ENCODE measurements at places on chromosomes 6 and 20.

DNA sequence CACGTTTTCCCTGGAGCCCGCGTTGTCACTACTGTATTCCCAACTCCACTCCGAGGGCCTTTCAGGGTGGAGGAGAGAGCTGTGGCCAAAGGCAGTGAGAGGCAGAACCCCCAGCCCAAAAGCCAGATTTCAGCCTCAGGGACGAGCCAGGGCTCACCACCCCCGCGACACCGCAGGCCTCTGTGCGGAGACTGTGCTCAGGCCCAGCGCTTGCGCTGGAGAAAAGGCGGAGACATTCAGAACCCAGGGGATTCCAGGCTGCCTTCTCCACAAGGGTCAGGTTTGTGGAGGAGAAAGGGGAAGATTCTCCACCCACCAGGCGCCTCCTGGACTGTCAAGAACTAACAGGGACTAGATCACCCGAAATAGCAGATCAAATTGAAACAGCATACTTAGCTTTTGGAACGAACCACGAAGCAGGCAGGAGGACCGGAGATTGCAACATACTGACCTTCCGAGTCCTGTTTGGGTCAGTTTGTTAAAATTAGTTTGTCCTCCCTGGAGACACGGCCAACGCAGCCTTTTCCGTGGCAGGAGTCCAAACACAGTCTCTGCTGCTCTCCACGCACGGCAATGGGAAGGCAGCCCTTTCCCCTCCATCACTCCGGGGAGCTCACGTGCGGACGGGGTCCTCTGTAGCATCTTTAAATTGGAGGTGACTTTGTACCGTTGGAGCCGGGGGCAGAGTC lies 14.4 kb downstream of the DLL1 start:
- DNase-seq, result peak; percentile 52

DNA sequence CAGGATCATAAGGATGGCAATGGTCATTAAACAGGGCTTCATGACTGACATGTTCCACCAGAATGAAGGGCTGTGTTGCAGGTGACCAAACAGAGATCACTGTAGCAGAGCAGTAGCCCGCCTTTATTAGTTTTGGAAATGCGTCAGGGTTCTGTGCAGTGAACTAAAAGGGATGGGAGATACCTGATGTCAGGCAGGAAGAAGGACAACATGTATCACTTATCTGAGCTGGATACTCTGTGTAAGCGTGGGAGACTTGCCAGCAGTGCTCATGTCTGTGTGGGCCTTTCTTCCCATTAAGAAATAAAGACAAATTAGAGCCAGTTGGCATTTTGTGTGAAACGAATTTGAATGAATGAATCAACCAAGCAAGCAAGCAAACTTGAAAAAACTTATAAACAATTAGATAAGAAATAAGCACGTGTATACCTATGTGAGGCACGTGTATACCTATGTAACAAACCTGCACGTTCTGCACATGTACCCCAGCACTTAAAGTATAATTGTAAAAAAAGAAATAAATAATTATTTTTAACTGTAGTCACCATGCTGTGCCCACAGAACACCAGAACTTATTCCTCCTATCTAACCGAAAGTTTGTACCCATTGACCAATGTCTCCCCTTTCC lies at the start of gene DEFB116:
Gene DEFB116 (minus strand): TSS at position 51 of the 628 bp plus-strand sequence. CDS start 0 bp downstream, at position 51.
- DNase-seq, result no peak

DNA sequence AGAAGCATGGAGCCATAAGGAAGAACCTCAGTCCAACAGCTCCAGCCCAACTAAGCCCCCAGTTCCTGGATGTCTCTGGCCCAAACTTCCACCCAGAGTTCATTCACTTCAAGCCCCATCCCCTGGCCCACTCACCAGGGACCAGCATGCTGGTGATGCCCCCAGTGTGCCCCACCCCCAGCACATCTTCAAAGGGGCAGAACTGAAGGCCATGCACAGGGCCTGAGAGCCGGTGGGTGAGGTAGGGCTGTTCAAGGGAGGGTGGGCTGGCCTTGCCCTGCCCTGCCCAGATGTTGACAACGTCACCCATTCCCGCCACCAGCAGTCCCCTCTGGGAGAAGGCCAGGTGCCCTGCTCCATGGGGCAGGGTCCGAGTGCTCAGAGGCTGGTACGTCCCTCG lies 3.6 kb downstream of the B3GALT4 start:
- DNase-seq, result no peak

DNA sequence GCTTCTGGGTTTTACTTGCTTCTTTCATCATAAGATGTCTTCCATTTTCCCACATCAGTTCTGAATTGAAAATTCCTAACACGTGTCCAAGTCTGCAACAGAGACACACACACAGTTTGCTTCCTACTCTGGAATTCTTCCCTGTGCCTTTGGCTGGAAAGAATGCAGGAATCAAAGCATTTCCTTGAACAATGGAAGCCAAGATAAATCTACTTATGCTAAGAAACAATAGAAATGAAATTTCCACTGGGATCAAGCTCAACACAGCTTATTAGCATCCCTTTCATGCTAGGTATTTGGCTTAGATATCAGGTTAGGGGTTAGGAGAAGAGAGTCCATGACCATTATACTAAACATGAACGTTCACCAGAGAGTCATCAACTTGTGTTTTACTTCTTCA lies 101.1 kb upstream of the SCAF8 start:
- no peak for DNase-seq

DNA sequence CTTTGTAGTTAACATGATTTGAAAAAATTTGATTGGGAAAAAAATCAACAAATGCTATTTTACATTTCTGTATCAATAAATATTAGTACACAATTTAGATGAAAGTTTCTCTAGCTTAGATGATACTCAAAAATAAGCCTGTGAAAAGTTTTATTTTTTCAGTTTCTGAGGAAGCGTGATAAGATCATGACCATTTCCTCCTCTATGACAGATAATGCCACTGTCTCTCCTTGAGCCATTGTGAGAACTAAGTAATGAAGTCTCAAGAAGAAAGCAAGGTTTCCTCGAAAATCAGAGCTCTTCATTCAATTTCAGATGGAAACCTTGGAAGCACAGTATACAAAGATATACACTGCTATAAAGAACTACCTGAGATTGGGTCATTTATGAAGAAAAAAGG lies 395.0 kb downstream of the HDGFL1 start:
- no peak for DNase-seq

GRCh38 chr6:71179249-71179885 lies 109.2 kb upstream of the OGFRL1 start:
- DNase-seq, result no peak

- DNase-seq, result peak; percentile 17
Observed at GRCh38 chr6:132131758-132132157, 180.6 kb upstream of the CCN2 start.

DNA sequence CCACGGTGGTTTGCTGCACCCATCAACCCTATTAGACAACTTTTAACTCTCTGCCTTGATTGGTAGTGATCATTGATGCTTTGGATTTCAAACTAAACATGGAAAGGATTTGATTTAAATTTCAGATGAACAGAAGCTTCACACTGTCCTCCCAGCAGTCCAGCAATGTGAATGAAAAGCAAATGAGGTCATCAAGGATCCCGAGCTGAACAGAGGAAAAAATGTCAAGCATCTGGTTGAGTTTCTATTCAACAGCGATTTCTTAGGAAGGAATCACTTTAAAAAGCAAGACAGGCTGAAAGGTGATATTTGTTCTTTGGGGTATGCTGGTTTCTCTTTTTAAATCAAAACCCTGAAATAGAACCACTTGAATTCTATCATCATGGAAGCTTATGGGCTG lies 10.6 kb upstream of the SAMD3 start:
- DNase-seq, result no peak

DNA sequence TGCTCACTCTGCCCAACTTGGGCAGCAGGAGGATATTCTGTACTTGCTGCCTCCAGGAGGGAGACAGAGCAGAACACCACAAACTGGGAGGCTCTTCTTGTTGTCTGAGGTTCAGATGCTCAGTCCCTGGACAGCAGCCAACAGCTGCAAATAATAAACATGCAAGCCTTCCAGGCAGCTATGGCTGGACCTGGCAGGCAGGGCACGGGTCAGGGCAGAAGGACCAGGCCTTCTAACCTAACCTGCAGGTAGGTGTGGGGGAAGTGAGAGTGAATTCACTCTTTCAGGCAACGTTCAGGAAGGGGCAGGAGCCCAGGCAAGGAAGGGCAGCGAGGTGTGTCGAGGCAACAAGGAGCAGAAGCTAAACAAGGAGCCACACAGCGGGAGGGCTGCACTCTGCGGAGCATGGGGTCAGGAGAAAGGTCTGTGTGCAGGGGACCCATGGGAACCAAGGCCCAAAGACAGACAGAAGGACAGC lies 31.5 kb downstream of the NINL start:
- DNase-seq, result no peak

DNA sequence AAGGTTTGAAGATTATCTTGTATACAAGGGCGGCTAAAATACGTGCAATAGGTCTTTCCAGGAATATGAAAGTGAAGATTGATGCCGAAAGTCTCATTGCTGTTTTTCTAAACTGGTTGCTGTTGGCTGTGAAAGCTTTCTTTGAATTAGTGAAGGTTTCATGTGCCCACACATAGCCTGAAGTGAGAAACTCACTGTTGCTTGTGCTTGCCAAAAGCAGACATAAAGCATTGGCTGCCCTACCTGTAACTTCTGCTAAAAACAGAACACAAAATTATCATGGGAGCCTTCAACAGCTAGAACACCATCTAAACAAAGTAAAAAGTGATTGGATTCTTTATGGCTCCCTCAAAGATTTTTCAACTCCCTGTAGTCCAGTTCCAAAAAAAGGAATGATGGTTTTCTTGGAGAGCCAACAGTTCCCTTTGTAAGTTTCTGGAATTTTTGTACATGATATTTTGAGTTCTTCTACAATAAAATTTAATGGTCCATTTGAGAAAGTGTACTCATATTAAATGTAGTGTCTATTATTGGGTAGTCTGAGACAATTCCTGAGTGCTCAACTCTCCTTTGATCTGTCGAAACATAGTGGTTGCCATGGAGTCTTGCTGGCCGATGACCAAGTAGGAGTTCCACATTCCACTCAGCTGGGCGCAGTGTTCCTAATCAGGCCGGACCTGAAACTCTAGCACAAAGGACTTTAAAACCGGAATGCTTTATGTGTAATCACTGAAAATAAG lies 68.5 kb downstream of the PLEKHG1 start:
- DNase-seq, result peak; percentile 55

GRCh38 chr20:57999465-58000111 lies 228.9 kb downstream of the ANKRD60 start:
- peak; percentile 20 for DNase-seq

GRCh38 chr20:1685304-1686052 lies 27.9 kb upstream of the SIRPG start:
- no peak for DNase-seq

DNA sequence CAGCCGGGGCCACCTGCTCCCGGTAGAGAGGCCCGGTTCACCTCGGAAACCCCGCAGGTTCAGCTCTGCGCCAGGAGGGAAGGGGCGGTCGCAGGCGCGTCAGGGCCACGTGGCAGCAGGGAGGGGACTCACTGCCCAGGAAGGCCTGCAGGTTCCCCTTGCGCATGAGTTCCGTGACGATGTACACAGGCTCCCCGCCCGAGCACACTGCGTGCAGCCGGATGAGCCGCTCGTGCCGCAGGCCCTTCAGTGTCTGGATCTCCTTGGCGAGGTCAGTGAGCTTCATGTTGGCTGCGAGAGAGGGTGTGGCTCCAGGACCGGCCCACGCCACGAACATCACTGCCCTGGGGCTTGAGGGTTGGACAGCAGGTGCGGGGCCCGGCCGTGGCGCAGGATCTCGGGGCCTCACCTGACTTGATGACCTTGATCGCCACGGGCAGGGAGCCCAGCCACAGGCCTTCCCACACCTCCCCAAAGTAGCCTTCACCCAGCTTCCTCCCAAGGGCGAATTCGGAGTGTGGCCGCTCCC lies 4.9 kb upstream of the PTK6 start:
- no peak for DNase-seq

- DNase-seq, result no peak
Observed at GRCh38 chr6:7224731-7225130, 88.3 kb downstream of the SSR1 start.

GRCh38 chr6:168415098-168415992 lies 25.6 kb upstream of the SMOC2 start:
- DNase-seq, result peak; percentile 30

- DNase-seq, result no peak
Observed at GRCh38 chr6:87742106-87742505, 40.1 kb upstream of the AKIRIN2 start.

DNA sequence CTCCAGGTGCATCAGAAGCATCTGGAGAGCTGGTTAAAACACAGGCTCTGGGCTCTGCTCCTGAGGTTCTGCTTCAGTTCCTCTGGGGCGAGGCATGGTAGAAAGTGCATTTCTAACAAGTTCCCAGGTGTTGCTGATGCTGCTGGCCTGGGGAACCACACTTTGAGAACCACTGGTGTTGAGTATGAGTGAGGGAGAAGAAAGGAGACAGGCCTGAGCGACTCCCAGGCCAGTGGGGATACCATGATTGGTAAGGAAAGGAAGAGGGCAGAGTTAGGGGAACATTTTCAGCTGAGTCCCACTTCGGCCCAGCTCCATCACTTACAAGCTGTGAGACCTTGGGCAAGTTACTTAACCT lies 36.8 kb downstream of the KIAA1755 start:
- DNase-seq, result no peak

GRCh38 chr20:59152559-59153354 lies 10.9 kb upstream of the ZNF831 start:
- no peak for DNase-seq

GRCh38 chr20:57652606-57653545 lies 32.6 kb upstream of the ZBP1 start:
- no peak for DNase-seq

GRCh38 chr6:20572940-20573339 lies 38.7 kb downstream of the CDKAL1 start:
- DNase-seq, result peak; percentile 4

DNA sequence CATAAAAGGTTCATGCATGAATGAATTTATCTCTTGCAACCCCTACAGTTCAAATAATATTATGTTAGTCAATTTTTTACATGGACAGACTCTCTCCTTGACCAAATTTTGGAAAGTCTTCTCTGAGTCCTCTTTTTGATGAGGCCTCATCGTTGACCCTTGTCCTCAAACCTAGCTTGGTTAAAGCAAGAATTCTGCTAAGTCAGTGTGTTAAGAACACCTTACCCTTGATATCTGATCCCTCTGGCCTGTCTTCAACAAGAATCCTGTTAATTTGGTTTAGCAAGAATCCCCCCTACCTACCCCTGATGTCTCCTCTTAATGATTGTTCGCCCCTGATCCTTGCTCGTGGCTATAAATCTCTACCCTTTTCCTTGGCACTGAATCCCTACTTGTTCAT lies 301.4 kb downstream of the LAMA2 start:
- no peak for DNase-seq

- no peak for DNase-seq
Observed at GRCh38 chr6:40044196-40044595, 109.9 kb upstream of the MOCS1 start.

DNA sequence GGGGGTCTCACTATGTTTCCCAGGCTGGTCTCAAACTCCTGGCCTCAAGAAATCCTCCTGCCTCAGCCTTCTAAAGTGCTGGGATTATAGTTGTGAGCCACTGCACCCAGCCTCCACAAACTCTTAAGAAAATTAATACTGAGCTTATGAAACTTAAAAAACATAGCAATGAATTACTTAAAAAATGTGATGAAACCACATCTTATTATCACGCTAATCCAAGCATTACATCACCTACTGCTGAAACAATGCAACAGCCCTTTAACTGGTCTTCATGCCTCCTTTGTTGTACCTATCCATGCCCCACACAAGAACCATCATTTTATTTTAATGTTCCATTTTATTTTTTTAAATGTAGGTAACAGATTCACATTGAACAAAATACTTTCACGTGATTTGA lies 24.9 kb downstream of the SESN1 start:
- no peak for DNase-seq

Measured in gastrocnemius medialis (tissue), 4 donors.